ENCODE measurements at places on chromosomes 11 and 22.

- DNase-seq = no peak
Observed at GRCh38 chr11:130449996-130450769, 1.7 kb downstream of the ADAMTS15 start.

DNA sequence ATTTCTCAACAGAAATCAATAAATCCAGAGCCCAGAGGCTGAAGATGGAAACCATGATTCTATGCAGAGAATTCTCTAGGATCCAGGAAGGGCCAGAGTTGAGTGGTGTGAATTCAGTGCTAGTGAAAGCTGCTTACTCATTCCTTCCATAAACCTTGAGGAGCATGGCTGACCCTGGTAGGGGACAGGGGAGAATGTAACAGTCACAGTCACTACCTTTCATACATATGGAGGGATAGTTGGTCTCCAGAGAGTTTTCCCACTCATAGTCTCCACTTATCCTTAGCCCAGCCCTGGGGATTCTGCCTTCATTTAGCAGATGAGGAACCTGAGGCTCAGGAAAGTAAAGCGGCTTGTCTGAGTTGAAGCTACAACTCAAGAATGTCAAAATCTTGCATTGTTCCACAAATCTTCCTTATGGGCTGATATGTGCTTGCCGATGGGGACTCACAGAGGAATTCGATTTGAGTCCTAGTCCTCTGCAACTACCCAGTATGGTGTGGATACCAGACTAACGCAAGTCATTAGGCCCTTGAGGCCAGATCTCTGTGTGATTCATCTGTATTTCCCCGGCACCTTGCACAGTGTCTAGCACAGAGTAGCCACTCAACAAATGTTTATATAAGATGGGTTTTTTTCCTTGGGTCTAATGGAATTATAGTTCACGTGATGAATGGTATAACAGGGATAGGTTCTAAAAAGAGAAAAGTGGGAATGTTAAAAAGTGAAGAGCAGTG lies 3.7 kb upstream of the ANAPC15 start:
- no peak for DNase-seq

DNA sequence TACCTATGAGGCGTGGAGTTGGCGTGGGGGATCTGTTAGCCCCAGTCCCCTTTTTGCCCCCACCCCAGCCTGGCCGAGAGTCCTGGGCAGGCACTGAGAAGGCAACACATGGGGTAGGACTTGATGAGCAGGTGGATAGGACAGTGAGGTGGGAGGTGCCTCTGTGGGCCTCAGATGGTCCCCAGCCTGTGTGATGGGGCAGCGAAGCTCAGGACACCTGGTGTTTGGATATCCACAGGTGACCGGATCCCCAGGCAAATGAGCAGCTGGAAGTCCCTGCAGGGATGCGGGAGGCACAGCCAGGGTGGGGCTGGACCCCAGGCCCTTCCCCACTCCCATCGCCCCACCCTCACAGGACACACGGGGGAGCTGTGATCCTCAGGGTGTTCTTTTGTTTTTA lies 9.7 kb downstream of the FBLN1 start:
- DNase-seq = no peak

GRCh38 chr22:24427500-24428164 lies at the start of gene ADORA2A:
Gene ADORA2A, plus strand, starts transcription at chr22:24427599. Its CDS starts 5,806 bp downstream, at chr22:24433405.
- DNase-seq = no peak

DNA sequence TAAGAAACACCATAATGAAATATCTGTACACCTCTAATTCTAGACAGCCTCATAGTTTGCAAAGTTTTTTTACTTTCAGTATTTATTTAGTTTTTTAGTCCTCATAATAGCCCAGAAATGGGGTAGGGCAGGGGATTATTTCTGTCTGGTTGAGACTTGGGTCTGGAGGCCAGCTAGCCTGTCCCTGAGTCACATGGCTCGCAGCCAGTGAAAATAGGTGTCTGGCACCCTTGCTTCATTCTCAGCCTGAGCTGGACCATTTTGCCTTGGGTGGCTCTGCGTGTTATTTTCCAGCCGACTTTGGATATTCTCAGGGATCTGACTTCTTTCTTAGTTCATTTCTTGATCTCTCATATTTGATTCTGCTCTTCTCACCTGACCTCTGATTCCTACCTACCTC lies 123.9 kb upstream of the NARS2 start:
- no peak for DNase-seq

DNA sequence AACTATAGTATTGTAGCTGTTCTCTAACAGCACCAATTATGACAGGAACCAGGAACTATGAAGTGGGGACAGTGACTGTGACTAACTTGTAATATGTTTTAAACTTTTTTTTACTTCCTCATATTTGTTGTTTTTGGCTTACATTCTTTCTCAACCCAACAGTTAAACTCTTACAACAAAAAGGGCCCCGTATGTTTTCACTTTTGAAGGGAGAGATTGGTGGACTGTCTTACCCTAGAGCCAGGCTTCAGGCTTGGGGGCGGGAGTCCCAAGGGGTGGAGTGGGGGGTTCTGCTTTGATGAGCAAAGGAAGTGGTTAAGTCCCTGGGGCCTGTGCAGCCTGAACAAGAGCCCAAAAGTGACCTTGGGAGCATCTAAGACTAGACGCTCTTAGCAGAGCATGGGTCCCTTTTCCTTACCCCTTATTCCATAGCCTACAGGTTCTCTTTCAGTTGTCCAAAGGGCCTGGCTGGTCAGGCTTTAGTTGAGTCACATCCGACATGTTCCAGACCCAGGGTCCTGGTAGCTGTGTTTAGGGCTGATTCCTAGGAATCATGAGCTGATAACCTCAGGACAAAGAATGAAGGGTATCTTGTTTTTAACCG lies 38.8 kb downstream of the STIM1 start:
- no peak for DNase-seq

- no peak for DNase-seq
Observed at GRCh38 chr11:115743719-115744118, 239.5 kb upstream of the CADM1 start.

GRCh38 chr11:2357246-2357645 lies 19.9 kb upstream of the CD81 start:
- no peak for DNase-seq

GRCh38 chr22:23220485-23221350 lies 40.4 kb downstream of the BCR start:
- DNase-seq = no peak

- DNase-seq = no peak
Observed at GRCh38 chr22:17914474-17914873, 109.9 kb downstream of the MICAL3 start.

- DNase-seq = no peak
Observed at GRCh38 chr11:102046841-102047240, 396 bp upstream of the CFAP300 start.

DNA sequence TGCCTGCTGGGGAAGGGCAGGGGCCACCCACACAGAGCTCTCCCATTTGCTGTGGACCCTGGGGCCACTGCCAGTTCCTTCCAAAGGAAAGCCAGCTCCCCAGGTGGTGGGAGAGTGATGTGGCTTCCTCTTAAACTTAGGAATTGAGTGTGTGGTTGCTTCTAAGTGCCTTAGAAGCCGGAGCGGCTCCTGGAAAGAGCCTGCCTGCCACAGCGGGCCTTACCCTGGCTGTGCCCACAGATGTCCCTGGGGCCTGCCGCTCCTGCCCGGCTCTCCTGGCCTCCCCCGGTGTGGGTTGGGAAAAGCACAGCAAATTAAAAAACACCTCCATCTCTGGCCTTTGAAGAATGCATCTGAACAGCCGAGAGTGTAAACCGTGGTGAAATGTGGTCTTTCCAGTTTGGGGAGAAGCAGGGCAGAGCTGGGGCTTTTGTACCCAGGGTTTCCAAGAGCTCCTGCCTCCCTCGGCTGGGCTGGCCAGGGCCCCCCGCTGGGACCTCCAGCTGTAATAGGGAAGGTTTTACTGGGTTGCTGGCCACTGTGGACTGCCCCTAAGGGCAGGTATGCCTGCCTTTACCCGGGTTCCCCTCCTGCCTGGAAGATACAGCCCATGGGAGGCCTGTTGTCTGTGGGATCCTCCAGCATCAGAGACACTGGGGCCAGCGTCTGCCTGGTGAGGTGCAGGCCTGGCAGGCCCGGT lies 30.2 kb downstream of the LRP5 start:
- DNase-seq = no peak

DNA sequence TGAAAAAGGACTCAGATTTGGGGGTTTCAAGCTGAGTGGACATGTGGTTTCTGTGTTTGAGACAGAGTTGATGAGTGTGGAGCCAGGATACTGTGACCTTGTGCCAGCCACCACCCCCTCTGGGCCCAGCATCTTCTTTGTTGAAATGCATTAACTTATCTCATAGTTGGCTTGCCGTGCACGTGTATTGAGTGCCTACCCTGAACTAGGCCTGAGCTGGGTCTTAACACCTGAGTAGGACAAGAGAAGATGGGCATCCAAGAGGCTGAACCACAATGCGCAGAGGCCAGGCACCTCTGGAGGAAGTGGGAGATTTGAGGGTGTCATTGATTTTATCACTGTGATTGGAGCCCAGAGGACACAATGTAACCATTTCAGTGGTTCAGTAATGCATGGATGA lies 117.6 kb upstream of the CRYBB3 start:
- no peak for DNase-seq

- no peak for DNase-seq
Observed at GRCh38 chr11:108370990-108371389, 96.3 kb downstream of the C11orf65 start.

GRCh38 chr11:108343714-108344113 lies 120.8 kb downstream of the ATM start:
- no peak for DNase-seq

DNA sequence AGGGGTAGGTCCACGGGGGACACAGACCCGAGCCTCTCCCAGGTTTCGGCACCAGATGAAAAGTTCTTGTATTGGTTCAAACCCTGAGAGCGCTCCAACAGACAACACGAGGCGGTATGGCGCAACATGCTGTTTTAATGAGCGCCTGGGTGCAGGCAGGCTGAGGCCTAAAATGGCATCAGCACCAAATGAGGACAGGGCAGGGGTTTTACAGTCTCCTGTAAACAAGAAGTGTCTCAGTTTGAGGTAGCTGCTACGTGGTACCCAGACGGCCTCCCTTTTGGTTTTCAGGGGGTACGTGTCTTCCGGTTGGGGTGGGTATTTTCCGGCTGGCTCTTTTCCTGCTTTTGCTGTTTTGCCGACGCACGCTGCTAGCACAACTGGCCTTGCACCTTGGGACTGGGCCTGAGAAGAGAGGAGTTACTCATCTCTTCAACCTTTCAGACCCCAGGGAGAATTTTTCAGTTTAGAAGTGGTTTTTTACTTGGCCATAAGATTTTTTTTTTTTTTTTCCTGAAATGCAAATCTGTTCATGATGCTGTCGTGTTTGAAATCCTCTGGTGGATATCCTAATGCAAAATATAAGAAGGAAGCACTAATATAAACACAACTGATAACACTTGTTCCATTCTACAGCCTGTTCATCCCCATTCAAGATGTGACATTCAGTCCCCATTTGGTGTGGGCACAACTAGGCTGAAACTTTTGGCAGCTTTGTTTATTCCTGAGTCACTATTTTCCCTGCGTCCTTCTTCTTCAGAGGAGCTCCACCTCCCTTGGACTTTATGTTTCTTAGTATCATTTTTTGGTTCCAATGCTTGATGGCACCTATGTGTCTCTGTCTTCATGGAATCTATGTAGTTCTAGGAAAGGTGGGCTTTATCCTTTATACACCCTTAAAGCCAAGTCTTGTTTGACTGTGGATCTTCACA lies 6.5 kb downstream of the PPFIBP2 start:
- DNase-seq = no peak

DNA sequence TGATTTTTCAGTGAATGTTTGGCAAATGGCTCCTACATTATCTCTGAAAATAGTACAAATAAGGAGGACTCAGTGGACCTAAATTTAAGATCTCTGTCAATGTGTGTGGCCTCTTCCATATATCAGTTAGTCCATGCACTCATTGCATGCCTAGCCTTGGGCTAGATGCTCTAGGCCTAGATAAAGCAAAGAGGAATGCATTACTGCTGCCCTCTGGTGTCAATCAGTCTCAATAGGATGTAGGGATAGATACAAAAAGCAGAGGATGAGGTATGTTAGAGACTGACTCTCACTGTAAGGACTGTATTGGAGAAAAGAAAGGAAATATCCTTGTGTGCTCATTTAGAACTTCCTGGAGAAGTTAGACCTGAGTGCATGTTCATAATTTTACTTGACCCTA lies 42.0 kb downstream of the MS4A2 start:
- no peak for DNase-seq

DNA sequence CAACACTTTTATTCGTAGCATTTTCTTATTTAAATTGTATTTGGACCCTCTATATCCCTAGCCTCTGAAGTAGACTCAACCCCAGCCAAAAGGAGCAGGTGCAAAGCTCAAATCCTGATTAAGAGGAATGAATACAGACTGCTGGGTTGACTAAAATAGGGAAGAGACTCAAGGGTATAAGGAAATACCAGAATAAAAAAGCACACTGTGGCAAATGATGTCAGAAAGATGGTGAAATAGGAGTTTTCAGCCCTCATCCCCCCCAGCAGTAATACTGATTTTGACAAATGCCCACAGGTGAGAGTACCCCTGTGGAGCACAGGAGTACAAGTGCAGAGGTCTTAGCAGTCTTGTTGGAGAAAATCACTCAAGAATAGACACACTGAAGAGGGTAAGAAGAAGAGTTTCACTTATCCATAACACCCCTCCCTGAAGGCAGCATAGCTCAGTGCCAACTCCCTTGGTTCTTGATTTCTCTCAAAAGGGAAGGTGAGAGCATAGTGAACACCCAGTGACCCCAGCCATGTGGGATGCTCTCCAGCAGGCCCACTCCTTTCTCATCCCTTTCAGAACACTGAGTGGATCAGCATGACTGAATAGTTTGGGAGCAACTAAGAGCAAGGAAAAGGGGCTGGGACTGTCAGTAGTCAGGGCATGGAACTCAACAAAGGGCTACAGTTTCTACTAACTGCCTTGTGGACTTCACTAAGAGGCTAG lies 71.7 kb downstream of the TBC1D22A start:
- DNase-seq = no peak

DNA sequence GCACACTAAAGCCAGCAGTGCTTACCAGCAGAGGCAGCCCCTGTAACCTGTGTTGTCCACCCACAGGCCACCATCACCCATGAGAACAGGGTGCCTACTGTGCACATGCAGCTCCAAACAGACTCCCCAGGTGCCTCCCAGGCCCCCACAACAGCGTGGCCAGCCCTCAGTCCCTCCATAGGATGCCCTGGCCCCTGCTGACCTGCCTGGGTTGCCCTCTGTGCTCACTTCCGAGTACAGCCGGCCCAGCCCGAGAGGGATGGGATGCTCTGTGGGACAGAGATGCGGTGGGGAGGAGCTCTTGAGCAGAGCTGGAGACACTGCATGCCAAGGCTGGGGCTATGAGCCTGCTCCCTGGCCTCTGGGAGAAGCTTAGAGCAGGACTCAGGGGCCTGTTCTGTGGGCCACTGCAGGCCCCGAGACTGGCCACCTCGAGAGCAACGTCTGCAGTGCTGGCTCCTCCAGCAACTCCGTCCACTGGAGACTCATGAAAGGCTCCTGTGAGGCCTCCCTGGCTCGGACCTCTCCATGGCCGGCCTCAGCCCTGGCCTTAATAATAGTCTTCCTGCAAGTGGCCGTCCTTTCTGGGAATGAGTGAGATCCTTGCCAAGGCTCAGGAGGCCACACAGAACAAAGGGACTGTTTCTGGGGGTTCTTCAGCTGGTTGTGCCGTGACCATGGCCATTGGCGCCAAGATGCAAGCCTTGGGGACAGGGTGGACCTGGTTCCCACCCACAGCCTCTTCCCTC lies 27.0 kb downstream of the FADS2 start:
- no peak for DNase-seq

GRCh38 chr22:31080848-31081649 lies at the start of gene SMTN:
Gene SMTN, plus strand, starts transcription at chr22:31081318. Its CDS starts 1,941 bp downstream, at chr22:31083259.
- no peak for DNase-seq

Data from vagina (tissue), 2 donors.